Naive thymus-derived CD4-positive, alpha-beta T cell (primary cell): ENCODE measurements at places on chromosomes 3 and 15. TPM values are rescaled to one million over a fixed set of nuclear protein-coding genes. Genes with fewer than 3 reads are reported as not detected.

- no peaks in the 10 kb centered on the region for H3K36me3 ChIP-seq
- DNase-seq = no peak
- H3K27me3 ChIP-seq = no peaks in the 10 kb centered on the region
- H3K27ac ChIP-seq = no peak overlapping the region
Observed at GRCh38 chr3:58608648-58609047, 31.5 kb upstream of the FAM107A start.

- no peaks in the 10 kb centered on the region for H3K36me3 ChIP-seq
- H3K4me1 ChIP-seq = no peaks in the 10 kb centered on the region
- H3K4me3 ChIP-seq = no peak overlapping the region
- H3K27ac ChIP-seq = no peak overlapping the region
- DNase-seq = no peak
- no peaks in the 10 kb centered on the region for H3K27me3 ChIP-seq
Observed at GRCh38 chr15:35256551-35256950, 171.5 kb upstream of the NANOGP8 start.

DNA sequence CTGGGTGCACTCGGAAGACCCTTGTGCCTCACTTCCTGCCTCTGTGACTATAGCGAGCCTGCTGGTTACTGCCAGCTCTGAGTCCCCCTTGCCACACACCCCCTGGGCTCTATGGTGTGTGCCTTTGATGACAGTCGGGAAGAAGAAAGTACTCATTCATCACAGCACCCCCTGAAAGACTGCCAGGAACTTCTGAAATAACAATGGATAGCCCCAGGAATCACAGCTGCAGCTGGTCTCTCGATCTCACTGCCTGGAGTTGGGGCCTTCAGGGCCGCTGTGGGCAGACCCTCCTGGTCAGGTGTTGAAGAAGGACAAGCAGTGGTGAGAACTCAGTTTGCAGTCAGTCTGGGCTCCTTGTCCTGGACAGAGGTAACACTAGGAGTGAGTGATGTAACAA, 9.8 kb upstream of the RPP14 start:
- no peaks in the 10 kb centered on the region for H3K27me3 ChIP-seq
- no peaks in the 10 kb centered on the region for H3K4me1 ChIP-seq
- no peak overlapping the region for H3K4me3 ChIP-seq
- no peak for DNase-seq
- no peak overlapping the region for H3K27ac ChIP-seq

GRCh38 chr3:39140341-39140971, 12.9 kb downstream of the CSRNP1 start:
- H3K27ac ChIP-seq = no peak overlapping the region
- no peaks in the 10 kb centered on the region for H3K27me3 ChIP-seq
- DNase-seq = no peak
- no peak overlapping the region for H3K4me3 ChIP-seq

DNA sequence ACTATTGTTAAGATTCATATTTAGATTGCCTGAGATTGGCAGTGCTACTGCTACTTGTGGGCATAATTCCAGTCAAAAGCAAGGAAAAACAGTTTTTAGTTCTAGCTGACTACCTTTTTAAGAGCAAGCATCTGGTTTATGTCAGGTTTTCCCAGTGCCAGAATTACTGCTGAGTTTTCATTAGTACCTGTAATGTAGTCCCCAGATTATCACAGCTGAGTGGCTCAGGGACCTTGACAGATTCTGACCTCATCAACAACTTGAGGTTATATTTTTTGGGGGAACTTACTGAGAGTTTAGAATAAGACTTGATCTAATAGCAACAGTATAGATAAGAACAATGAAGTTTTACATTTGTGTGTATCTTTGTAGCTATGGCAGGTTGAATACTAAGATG, 31.0 kb downstream of the NXPE3 start:
- no peaks in the 10 kb centered on the region for H3K36me3 ChIP-seq
- no peaks in the 10 kb centered on the region for H3K27me3 ChIP-seq
- no peak for DNase-seq
- peaks cover 32% of the 10 kb centered on the region for H3K4me1 ChIP-seq
- H3K27ac ChIP-seq = peak overlapping the region; percentile 34
- no peak overlapping the region for H3K4me3 ChIP-seq

- H3K27me3 ChIP-seq = no peaks in the 10 kb centered on the region
- DNase-seq = no peak
- H3K36me3 ChIP-seq = no peaks in the 10 kb centered on the region
- H3K27ac ChIP-seq = no peak overlapping the region
- H3K4me3 ChIP-seq = no peak overlapping the region
Observed at GRCh38 chr3:37542331-37542730, 319.3 kb upstream of the CTDSPL start.

- H3K27ac ChIP-seq = peak overlapping the region; percentile 14
- peaks cover 12% of the 10 kb centered on the region for H3K4me1 ChIP-seq
- no peaks in the 10 kb centered on the region for H3K27me3 ChIP-seq
- H3K4me3 ChIP-seq = no peak overlapping the region
Observed at GRCh38 chr15:73959012-73959581, 32.8 kb downstream of the LOXL1 start.

Gene ITIH4
- 0.08 TPM for polyA plus RNA-seq

DNA sequence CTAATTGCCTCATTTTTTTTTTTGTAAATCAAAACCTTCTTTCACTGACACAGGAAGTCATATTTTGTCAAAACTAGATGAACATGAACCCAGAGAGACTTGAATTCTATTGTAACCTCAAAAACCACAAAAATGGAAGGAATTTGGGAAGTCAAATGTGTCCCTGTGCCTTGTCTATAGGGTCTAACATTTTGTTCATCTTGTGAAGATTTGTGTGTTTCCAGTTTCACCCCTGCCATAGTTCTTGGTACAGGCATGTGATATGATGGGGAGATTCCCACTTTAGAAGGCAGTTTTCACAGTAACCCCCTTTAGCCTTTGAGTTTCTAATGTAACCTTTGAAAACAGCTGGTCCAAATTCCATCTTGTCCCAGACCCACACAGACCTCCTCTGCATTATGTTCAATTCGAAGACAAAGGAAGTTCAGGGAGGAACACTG, 318.5 kb upstream of the ADAMTS9 start:
- no peaks in the 10 kb centered on the region for H3K36me3 ChIP-seq
- no peaks in the 10 kb centered on the region for H3K27me3 ChIP-seq
- no peak overlapping the region for H3K27ac ChIP-seq
- DNase-seq = no peak
- no peak overlapping the region for H3K4me3 ChIP-seq

GRCh38 chr15:68525815-68526214, 53.0 kb upstream of the CORO2B start:
- H3K4me1 ChIP-seq = no peaks in the 10 kb centered on the region
- no peak overlapping the region for H3K27ac ChIP-seq
- no peak for DNase-seq
- no peaks in the 10 kb centered on the region for H3K36me3 ChIP-seq
- H3K4me3 ChIP-seq = no peak overlapping the region

- H3K36me3 ChIP-seq = no peaks in the 10 kb centered on the region
- peaks cover 23% of the 10 kb centered on the region for H3K27me3 ChIP-seq
- H3K4me1 ChIP-seq = peaks cover 22% of the 10 kb centered on the region
Observed at GRCh38 chr3:50275996-50276761, 2.7 kb upstream of the LSMEM2 start.

GRCh38 chr15:41894251-41894790, 468 bp upstream of the SPTBN5 start:
- H3K27ac ChIP-seq = peak overlapping the region; percentile 80
- peaks cover 35% of the 10 kb centered on the region for H3K4me1 ChIP-seq
- no peaks in the 10 kb centered on the region for H3K36me3 ChIP-seq

DNA sequence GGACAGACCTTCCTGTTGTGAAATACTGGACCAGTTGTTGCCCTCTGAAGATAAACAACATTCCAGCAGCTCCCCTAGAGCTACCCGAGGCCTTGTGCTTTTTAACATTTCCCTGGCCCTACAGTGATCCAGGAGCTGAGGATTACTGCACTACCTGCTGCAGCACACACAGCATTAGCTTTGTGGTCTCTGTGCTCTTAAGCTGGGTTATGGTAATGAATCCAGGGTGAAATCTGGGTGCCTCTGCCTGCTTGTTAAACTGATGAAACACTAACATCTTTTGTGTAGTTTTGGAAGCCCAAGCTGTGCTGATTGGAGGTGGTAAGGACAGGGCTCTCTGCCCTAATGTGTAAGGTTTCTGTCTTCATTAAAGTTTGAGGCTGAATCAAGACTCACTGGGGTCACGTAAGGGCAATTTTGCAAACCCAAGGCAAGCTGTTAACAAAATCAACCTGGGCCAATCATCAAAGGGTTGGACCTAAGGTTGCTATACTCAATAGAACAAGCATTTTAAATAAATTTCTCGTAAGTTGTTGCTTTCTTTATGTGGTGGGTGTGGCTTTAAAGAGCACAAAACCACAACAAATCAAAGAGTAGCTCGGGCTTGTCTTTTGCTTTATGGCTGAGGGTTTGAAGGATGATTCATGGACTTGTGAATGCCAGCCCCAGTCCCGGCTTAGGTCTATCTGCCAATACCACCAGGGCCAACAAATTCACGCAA, 183.9 kb downstream of the TPRG1 start:
- peaks cover 21% of the 10 kb centered on the region for H3K4me1 ChIP-seq
- H3K4me3 ChIP-seq = peak overlapping the region; percentile 27
- H3K27me3 ChIP-seq = no peaks in the 10 kb centered on the region
- peak overlapping the region; percentile 47 for H3K27ac ChIP-seq
- DNase-seq = peak; percentile 51

Gene RPL39L
- 3.0 TPM for polyA plus RNA-seq

Gene CYP19A1
- polyA plus RNA-seq = not detected

Gene SV2B
- 0.06 TPM for polyA plus RNA-seq

Gene TNNC1
- polyA plus RNA-seq = 1.5 TPM

DNA sequence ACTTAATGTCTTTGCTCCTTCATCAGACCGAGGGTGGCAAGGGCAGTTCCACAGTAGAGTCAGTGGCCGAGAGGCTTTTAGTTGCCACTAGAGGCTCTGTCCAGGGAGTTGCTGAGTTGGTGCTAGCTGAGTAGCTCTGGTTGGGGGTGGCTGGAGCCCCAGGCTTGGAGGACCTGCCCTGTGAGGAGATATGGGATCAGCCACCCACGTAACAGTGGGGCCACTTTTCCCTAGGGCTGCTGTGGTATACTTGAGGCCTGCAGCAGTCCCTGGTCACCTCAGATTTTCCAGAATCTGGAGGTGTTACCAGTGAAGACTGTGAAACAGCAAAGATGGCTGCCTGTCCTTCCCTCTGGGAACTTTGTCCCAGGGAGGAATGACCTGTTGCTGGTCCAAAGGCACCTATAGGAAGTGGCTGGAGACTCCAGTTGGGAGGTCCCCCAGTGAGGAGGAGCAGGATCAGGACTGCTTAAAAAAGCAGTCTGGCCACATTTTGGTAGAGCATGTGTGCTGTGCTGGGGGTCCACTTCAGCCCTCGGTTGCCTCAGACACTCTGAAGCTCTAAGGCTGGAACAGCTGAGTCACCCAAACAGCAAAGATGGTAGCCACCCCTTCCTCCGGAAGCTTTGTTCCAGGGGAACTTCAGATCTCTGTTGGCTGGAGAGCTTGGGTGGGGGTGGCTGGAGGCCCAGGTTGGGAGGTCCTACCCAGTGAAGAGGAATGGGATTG, 72.9 kb downstream of the AKAP13 start:
- no peaks in the 10 kb centered on the region for H3K27me3 ChIP-seq
- no peak overlapping the region for H3K27ac ChIP-seq
- peaks cover 3% of the 10 kb centered on the region for H3K4me1 ChIP-seq
- no peaks in the 10 kb centered on the region for H3K36me3 ChIP-seq
- DNase-seq = no peak

- no peak for DNase-seq
- no peaks in the 10 kb centered on the region for H3K4me1 ChIP-seq
- no peaks in the 10 kb centered on the region for H3K36me3 ChIP-seq
- H3K4me3 ChIP-seq = no peak overlapping the region
- no peak overlapping the region for H3K27ac ChIP-seq
Observed at GRCh38 chr15:59562448-59563186, 49.0 kb upstream of the GCNT3 start.

GRCh38 chr3:193737191-193737751, 144.3 kb downstream of the OPA1 start:
- no peak overlapping the region for H3K4me3 ChIP-seq
- no peaks in the 10 kb centered on the region for H3K4me1 ChIP-seq
- no peaks in the 10 kb centered on the region for H3K36me3 ChIP-seq
- no peaks in the 10 kb centered on the region for H3K27me3 ChIP-seq
- no peak for DNase-seq
- no peak overlapping the region for H3K27ac ChIP-seq

Gene EEF1AKMT4
- 2.4 TPM for polyA plus RNA-seq

DNA sequence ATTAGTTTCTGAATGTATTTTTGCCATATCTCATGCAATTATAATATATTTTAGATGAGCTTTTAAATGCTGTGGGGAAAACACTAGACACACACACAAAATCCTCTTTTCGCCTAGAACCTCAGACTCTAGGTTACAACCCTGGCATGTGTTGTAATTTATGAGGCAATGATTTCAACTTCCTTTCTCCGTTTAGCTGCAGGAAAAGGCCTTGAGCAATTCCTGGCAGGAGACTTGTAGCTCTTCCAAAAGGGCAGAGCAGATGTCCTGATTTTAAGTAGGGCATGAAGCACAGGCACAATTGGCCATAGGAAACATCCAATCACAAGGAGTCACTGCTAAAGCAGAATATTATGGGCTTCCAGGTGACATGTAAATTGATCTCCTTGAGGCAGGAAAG, 82.0 kb downstream of the GPR156 start:
- H3K36me3 ChIP-seq = no peaks in the 10 kb centered on the region
- no peaks in the 10 kb centered on the region for H3K4me1 ChIP-seq
- no peak overlapping the region for H3K27ac ChIP-seq
- no peak overlapping the region for H3K4me3 ChIP-seq
- H3K27me3 ChIP-seq = no peaks in the 10 kb centered on the region
- no peak for DNase-seq

Gene DUOXA2
- polyA plus RNA-seq = not detected

- no peaks in the 10 kb centered on the region for H3K36me3 ChIP-seq
- no peaks in the 10 kb centered on the region for H3K4me1 ChIP-seq
- no peak overlapping the region for H3K4me3 ChIP-seq
Observed at GRCh38 chr15:95620934-95621579, 709.4 kb upstream of the NR2F2 start.

Gene GATM
- 0.14 TPM for polyA plus RNA-seq

Gene HACD2
- 19.8 TPM for polyA plus RNA-seq

DNA sequence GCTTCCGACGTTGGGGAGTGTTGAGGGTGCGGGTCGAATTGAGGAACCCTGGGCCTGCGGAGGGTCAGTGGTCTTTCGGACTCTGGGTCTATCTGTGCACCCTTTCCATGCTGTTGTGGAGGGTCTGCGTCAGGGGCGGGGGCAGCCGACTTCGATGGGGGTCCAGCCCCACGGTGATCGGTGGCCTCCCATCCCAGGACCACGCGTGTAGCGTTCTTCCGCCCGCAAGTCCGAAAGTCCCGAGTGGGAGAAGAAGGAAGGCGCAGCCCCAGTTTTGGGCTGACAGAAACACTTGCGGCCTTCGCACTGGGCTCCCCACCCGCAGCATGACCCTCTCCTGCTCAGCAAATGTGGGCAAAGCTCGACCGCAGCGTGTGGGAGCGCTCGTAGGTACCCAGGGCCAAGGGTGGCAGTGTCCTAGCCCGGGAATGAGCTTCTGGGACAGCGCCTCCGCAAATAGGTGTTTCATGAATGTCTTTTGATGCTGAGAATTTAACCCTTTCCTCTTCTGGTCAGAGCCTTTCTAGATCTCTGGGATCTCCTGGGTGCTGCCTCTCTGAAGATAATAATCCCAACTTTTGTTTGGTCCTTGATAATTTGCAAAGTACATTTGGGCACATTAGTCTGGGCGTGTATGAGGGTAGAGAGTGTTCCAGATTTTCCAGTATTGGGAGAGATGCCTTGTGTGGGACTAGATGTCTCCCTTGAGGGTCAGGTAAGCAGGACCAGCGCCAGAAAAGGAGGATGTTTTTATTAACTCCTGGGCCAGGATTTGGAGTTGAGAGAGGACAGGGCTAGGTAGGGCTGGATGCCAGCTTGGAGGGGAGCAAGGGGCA, 2.3 kb upstream of the DLL4 start:
- peaks cover 5% of the 10 kb centered on the region for H3K27me3 ChIP-seq
- no peaks in the 10 kb centered on the region for H3K36me3 ChIP-seq
- no peak for DNase-seq
- no peak overlapping the region for H3K4me3 ChIP-seq
- H3K4me1 ChIP-seq = peaks cover 19% of the 10 kb centered on the region
- no peak overlapping the region for H3K27ac ChIP-seq

Gene GPR156
- polyA plus RNA-seq = not detected
